Stimulated activated CD4-positive, alpha-beta T cell treated with anti-CD3 and anti-CD28 coated beads, Interleukin-12 subunit alpha, Interleukin-12 subunit beta, amount 100 ng/mL, for 48 hours (primary cell): ENCODE measurements at places on chromosomes 5 and 9.

GRCh38 chr9:99606957-99607356 is 214.7 kb upstream of the NR4A3 start:
- no peak for DNase-seq

DNA sequence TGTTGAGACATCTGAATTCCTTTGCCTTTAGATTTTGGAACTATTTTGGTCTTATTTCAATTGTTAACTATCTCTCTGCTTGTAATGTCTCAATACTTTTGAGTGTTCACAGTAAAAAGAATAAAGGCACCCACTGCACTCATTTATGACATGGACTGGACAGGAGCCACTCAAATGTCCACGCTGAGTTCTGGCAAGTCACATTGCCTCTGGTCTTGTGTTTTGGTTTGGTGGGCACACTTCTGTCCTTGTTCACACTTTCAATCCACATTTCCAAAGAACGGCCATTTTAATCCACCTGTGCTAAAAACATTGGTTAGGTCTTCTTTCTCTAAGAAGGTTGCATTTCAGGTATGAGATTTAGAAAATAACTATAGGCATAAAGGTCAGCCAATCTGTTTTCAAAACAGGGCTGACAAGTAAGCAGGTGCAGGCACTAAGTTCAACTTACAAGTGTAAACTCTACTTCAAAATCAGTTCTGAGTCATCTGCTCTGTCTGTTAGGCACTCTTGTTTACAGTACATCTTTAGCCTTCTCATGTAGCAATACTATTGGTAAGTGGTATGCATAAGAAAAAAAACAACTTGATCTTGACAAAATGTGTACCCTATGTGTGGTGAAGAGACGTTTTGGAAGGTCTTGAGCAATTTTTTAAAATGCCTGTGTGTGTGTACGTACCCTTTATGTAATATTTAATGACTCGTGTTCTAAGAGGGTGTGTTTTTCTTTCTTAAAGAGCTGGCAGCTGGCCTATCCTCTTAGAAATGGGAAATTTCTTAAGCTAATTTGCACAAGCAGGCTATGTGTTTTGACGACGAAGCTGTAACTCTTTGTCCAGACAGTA is 31.5 kb upstream of the ZFAND5 start:
- no peak for DNase-seq

- DNase-seq: no peak
Observed at GRCh38 chr5:42632354-42632900, 124.2 kb upstream of the CCDC152 start.

- DNase-seq: no peak
Observed at GRCh38 chr9:35942286-35942685, 15.7 kb downstream of the OR2S2 start.

DNA sequence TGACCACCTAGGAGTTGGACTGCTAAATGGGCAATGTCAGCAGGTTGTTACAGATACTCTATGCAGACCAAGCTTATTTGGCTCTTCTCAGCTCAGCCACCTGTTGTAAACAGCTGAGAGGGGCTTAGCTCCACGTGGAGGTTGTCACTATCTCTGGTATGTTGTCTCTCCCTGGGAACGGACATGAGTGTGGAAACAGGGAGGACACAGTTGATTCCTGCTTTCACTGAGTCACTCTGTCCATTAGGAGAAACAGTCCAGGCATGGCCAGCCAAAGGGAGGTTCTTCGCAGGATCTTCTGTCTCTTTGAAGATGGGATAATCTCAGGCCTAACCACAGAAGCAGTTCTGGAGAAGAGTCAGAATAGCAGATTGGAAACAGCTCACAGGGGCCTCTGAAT is 121.2 kb downstream of the PALM2AKAP2 start:
- DNase-seq: no peak

- no peak for DNase-seq
Observed at GRCh38 chr5:167898361-167899042, 392.9 kb upstream of the WWC1 start.

- DNase-seq: no peak
Observed at GRCh38 chr5:1323803-1324173, 21.1 kb downstream of the CLPTM1L start.

- peak; percentile 17 for DNase-seq
Observed at GRCh38 chr5:173581408-173582215, 34.8 kb downstream of the BOD1 start.

DNA sequence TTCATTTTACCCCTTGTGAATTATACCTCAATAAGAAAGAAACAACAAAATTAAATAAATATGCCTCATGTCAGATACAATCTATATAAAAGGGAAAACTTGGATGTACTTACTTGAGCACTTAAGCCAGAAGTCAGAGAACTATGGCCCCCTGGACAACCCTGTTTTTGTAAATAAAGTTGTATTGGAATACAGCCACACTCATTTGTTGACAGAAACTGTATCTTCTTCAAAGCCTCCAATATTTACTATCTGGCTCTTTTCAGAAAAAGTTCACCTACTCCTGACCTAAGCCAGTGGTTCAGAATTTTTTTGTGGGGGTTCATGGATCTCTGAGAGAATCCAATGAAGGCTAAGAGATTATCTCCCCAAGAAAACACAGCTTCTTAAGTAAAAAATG is 45.3 kb upstream of the RASEF start:
- no peak for DNase-seq

GRCh38 chr5:40678026-40678425 is 1.7 kb upstream of the PTGER4 start:
- no peak for DNase-seq

- DNase-seq: no peak
Observed at GRCh38 chr9:68705531-68706362, 707 bp downstream of the PIP5K1B start.

DNA sequence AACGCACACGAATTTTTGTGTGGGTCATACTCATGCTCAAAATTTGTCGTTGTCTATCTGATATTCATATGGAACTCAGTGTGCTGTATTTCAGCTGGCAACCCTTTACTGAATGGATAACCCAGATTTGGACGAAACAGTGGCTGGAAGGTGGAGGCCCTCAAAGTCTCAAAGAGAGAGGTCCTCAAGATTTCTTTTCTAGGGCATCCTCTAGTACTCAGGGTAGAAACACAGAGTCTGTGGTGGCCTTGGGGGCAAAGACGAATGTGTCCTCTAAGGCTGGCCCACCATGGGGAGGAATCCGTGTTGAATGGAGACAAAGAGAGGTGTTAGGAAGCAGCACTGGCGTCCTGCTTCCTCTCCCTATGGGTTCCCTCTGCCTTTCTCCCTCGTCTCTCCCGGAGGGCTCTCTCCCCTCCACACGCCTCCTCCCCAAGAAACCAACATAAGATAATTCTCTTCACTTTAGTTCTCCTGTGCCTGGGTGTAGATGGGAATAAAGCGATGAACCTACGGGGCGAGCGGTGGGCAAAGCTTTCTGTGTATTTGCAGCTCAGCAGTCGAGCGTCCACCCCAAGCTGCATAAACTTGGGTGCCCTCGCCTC is 333.7 kb downstream of the CWC27 start:
- DNase-seq: no peak

- DNase-seq: no peak
Observed at GRCh38 chr5:114822863-114823262, 346.8 kb downstream of the TRIM36 start.

DNA sequence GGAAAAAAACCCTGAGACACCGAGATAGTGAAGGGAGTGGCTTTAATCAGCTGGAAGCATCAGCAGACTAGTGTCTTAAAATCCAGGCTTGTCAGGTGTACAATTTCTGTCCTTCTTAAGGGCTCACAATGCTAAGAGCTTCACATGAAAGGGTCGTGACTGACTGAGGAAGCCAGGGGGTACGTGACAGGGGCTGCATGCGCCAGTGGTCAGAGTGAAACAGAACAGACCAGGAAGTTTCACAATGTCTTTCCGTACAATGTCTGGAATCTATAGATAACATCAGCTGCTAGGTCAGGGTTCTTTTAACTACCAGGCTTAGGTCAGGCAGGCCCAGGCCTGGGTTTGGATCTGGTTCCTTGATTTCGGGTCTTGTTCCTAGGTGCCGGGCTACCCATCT is 253.0 kb downstream of the CDH10 start:
- DNase-seq: no peak

- peak; percentile 40 for DNase-seq
Observed at GRCh38 chr5:174951151-174951780, 226.9 kb downstream of the MSX2 start.

DNA sequence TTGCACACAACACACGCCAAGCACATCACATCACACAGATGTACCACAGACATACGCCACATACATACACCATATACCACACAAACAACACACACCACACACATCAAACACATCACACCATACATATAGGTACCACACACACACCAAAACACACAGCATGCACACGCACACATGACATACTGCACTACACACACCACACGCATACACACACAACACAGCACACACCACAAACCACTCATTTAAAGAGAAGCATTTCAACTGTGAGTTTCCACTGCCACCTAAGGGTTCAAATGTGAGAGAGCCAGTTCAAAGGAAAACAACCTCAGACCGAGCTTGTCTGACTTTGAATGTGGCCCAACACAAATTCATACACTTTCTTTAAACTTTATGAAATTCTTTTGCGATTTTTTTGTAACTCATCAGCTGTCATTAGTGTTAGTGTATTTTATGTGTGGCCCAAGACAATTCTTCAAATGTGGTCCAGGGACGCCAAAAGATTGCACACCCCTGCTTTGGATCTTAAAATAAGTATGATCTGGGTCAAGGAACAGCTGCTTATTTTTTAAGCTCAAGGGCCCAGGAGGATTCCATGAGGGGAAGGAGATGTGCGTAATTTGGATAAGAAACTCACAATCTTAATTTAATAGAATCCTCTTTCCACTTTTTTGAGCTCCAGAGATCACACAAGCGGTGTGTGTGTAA is 494.6 kb downstream of the GADD45G start:
- no peak for DNase-seq

DNA sequence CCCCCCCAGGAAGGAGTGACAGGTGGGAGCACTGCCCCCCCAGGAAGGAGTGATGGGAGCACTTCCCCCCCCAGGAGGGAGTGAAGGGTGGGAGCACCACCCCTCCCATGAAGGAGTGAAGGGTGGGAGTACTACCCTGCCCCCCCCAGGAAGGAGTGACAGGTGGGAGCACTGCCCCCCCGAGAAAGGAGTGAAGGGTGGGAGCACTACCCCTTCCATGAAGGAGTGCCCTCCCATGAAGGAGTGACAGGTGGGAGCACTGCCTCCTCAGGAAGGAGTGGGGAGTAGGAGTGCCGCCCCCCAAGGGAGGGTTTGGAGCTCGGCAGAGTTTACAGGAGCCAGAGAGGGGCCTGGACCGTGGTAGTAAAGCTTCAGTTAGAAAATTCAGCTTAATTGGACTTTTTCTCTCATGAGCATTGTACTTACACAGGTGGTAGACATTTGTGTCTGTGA is 100.7 kb downstream of the CACNA1B start:
- DNase-seq: no peak

- no peak for DNase-seq
Observed at GRCh38 chr9:86562691-86563090, 208.5 kb upstream of the TUT7 start.

- DNase-seq: no peak
Observed at GRCh38 chr9:14209399-14210345, 104.3 kb downstream of the NFIB start.

DNA sequence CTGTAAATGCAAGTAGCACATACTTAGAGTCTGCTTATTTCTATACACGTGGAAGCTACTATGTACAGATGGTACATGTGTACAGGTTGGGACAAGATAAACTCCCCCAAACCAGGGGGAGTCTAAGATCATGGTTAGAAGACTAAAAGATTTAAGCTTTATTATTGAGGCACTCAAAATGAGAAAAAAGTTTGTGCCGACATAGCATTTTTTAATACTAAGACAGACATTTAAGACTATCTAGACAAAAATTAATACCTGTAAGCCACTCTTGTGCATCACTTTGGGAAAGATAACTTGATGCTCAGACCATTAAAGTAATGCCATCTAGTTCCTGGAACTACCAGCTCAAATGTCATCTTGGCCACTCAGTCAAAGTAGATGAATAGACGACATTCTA is 279.4 kb downstream of the ARL15 start:
- no peak for DNase-seq

GRCh38 chr9:86822006-86822801 is 125.1 kb downstream of the GAS1 start:
- no peak for DNase-seq

GRCh38 chr5:33343676-33344327 is 97.0 kb upstream of the TARS1 start:
- DNase-seq: no peak

DNA sequence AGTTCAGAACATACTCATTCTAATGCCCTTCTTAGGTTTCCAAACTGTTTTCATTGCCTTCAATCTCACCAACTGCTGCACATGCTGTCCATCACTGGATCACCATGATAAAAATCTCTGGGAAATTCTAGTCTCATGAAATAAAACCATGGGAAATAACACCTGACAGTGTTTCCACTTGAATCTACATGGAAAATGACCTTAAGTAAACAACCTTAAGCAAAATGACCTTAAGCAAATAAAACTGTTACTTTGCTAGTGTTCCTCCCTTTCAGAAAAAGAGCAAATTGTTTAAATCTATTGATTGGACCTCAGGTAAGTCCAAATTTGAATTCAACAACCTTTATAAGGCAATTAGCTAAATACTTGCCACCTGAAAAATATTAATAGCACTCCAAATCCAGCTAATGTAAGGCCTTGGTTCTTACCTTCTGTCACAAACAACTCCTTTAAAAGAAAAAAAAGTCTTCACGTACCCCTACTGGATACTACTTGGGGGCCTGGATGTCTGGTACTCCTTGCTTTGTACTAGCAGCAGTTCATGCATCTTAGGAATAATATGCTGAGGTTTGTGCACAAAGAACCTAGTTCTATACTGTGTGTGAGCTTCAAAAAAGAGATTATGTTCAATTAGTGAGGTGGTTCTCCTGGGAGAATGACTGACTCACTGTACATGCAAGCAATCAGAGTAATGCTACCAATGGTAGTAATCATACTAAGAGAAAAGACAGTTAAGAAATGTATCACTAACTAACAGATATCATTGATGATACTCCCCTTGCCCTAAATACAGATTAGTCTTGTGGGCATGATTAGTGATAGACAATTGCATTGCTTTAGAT is 630.4 kb downstream of the PSAT1 start:
- DNase-seq: no peak

- DNase-seq: no peak
Observed at GRCh38 chr9:98903961-98904411, 39.7 kb upstream of the COL15A1 start.

DNA sequence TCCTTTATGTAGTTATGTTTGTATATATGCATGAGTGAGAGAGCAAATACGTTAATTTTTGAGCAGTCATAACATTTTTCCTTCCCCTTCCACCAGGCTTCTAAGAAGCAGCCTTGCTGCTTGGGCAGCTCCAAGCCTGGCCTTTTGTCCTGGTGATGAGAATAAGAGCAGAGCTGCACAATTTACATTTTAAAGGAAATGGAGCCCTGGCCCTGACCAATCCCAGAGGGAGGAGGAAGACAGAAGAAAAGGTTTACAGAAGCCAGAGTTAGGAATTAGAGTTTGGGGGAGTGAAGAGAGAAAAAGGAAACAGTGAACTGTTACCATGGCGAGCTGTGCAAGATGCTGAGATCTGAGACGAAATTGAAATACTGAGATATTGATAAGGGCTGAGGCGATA is 25.3 kb upstream of the EFNA5 start:
- no peak for DNase-seq
